ENCODE measurements at places on chromosomes 11 and 22. TPM values are rescaled to one million over a fixed set of nuclear protein-coding genes. Genes with fewer than 3 reads are reported as not detected.

- no peak for DNase-seq
Measured at GRCh38 chr11:125952559-125952958, 6.7 kb downstream of the VSIG10L2 start.

DNA sequence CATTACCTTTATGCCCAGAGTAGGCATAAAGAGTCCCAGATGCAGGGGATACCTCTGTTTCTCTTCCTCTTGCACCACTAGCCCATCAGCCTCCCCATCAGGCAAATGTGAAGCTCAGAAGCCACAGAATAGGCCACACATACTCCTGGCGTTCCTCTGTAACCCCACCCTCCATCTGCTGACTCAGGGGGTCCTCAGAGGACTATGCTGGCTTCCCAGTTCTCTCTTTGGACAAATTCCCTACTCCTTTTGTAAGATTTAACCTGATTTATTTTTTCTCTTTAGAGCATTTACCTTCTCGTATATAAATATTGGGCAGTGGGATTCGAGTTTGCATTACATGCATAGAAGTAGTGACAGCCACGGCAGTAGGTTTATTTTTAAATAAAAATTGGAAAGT lies 262.3 kb upstream of the CADM1 start:
- no peak for DNase-seq

DNA sequence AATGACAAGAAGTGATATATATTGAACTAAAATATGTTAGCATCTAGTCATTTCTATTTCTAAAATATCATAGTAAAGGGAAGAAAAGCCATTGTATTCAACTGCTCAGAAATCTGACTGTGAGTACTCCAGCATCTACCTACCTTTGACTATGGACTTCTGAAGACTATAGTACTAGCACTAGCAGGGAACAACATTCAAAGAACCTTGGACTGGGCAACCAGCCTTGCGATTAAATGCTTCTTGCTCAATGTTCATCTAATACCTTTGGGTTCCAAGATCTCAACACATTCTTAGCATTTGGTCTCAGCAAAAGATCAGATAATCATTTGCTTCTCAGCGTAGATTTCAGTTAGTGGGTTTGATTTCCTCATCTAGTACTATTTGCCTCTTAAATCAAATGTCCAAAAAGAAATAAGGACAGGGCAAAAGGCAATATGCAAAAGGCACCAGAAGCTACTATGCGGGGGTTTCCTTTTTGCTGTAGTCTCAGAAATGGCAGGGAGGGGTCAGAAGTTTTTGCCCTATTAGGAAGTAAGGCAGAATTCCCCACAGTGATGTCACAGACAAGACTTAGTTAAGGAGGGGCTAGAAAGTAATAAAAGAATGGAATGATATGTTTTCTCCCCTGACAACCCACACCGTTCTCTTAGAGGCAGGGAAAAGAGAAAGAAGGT lies 80.6 kb downstream of the GAB2 start:
- no peak for DNase-seq

DNA sequence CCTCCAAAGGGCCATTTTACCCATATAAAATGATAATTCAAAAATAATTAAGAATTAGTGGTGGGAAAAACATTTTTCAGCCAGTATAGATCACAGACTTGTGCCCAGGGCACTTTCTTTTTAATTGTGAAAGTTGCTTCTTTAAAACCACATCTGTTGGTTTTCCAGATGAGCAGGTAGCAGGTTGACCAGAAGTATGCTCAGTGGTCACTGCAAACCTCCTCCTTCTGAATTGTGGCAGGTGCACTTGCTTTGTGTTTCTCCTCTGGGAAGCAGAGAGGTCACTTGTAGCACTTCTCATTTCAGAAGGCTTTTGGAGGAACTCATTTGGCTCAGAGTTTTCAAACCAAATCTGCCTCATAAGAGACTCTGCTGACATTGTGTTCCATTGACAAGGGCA lies 24.6 kb upstream of the CWF19L2 start:
- DNase-seq, result no peak

GRCh38 chr11:118491041-118491440 lies 36.2 kb upstream of the TTC36 start:
- no peak for DNase-seq

DNA sequence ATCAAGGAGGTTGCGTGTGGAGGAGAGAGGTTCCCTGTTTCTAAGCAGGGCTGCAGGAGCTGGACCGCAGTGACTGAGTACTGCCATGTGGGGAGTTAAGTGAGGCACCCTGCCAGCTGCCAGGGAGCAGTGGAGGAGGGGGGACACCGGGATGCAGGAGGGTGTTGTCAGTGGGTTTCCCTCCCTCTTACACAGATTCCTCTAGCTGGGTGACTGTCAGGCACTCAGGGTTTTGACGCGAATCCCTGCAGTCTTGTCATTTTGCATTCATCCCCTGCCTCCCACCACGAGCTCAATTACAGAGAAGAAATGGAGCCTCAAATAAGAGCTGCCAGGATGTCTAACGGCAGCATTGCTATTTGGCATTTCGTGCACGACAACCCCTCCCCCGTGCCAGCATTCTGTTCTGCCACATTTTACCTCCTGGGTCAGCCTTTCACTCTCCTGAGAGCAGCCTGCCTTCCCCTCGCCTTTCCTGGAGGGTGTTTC lies 119.8 kb upstream of the SORL1-AS1 start:
- DNase-seq, result no peak

- DNase-seq, result no peak
Measured at GRCh38 chr22:38826801-38827200, 17.0 kb downstream of the NPTXR start.

GRCh38 chr11:115926601-115927000 lies 422.4 kb upstream of the CADM1 start:
- no peak for DNase-seq

DNA sequence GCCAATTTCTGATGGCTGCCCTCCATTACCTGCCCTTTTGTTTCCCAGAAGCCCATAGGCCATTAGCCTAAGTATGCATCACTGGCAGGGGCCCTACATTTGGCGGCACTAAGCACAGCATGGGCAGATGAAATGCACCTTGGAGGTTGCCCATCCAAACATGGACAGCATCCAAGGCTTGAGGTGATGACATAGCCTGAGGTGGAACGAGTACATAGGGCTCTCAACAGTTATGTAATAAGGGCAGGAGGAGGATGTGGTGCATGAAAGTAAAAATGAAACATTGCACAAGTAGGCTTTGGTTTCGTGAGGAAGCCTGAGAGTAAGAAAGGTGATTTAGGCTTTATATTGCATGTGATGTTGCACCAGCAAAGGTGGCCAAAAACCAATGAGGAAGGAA lies 148.1 kb downstream of the FAM76B start:
- DNase-seq, result no peak

GRCh38 chr22:37981282-37982011 lies 2.9 kb downstream of the SOX10 start:
- no peak for DNase-seq

GRCh38 chr22:30885591-30885990 lies 83.0 kb downstream of the MORC2 start:
- DNase-seq, result peak; percentile 54

DNA sequence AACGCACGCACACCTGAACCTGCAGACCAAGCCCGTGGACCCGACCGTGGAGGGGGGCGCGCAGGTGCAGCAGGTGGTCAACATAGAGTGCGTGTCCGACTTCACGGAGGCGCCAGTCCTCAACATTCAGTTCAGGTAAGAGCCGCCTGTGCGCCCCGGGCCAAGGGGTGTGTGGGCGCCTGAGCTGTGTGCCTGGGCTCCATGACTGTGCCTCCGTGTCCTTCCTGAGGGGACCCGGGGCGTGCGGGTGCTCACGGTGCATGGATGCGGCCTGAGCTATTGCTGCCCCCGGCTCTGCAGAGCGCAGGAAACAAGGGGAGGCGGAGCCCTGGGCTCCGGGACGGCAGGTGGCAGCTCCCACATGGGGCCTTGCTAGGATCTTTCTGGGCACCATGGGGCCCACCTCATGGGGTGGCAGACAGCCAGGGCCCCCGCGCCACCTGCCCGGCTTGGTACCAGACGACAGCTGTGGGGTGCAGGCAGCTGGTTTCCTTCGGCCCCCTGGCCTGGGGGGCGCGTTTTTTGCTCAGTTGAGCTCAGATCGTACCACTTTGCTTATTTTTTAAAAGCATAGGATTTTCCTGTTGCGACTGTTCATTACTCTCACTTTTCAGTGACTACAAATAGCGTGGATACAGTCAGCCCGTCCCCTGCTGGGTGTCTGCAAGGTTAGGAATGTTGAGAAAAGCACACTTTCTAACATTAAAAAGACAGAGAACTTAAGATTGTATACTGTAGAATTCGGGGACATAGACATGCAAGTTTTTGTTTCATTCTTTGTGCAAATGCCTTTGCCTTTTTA lies 28.3 kb downstream of the MUC6 start:
- DNase-seq, result no peak

- no peak for DNase-seq
Measured at GRCh38 chr22:26238596-26238995, 69.3 kb downstream of the SEZ6L start.

GRCh38 chr11:34502949-34503348 lies 10.6 kb downstream of the ELF5 start:
- DNase-seq, result no peak

GRCh38 chr11:134497586-134497985 lies 85.5 kb upstream of the B3GAT1 start:
- DNase-seq, result no peak

DNA sequence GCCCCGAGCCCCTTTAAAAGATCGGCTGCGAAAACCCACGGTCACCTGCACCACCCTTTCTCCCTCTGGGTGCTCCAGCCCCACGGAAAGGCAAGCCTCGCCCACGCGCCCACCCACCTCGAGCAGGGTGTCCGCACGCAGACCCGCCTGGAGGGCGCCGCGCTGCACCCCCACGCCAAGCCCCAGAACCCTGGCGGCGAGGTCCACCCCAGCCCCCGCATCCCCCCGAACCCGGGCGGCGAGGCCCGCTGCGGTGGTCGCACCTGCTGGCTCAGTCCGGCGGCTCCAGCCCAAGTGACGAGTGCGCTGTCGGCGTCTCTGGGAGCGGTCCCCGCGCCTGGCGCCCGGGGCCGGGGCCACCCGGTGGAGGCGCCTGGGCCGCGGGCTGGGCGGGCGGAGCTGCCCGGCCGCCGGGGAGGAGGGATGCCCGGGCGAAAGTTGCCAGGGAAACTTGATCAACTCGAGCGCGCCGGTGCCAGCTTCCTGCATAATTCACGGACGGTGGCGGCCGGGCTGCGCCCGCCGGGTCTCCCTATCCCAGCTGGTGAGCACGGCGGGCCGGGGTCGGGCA lies 1.1 kb downstream of the SHANK2 start:
- no peak for DNase-seq

DNA sequence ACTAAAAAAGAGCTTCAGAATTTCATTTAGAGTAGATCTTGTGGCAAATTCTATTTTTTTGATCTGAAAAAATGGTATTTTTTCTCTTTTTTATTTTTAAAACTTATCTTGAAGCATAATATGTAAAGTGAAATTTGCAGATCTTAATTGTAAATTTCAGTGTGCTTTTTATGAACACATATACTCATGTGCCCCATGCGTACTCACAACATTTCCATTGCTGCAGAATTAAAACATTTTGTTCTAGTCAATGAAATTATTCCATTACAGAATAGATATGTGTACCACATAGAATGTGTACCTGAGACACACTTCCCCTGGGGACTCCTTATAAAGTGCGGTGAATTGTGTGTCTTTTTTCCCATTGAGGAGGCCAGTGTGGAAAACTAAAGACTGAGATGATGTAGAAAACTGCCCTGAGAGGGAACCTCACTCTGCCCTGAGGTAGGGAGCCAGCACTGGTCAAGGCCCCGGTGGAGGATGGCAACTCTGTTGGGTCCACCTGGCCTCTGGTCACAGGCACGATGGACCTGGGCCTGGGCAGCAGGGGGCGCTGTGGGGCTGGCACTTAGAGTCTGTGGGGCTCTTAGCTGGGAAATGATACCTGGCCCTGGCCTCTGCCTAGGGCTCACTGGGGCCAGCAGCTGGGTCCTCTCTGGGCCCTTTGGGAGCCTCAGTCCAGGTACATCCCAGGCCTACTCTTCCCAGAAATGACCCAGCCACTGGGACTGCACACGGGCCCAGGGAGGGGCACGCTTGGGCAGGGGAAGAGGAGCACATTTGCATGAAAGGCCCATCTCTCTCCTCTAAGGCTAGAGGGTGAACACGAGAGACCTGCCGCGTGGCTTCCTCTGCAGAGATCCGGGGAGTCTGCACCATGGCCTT lies 77.9 kb upstream of the TOP3B start:
- peak; percentile 81 for DNase-seq

DNA sequence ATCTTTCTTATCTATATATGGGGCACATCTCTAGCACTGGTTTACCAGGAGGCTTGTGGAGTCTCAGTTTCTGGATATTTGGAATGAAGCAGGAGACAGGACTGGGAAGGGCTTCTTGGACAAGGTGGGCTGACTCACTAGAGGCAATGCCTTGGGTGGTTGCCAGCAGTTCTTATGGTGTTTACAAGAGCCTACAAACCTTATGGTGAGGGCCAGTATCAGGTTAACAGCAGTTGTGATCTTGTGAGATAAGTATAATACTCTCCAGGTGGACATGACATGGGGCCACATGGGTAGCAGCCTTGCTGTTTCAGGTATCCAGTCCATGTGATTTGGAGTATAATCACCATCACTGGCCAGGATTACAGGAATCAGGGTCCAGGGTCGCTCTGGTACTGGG lies 10.2 kb downstream of the FUT4 start:
- no peak for DNase-seq

DNA sequence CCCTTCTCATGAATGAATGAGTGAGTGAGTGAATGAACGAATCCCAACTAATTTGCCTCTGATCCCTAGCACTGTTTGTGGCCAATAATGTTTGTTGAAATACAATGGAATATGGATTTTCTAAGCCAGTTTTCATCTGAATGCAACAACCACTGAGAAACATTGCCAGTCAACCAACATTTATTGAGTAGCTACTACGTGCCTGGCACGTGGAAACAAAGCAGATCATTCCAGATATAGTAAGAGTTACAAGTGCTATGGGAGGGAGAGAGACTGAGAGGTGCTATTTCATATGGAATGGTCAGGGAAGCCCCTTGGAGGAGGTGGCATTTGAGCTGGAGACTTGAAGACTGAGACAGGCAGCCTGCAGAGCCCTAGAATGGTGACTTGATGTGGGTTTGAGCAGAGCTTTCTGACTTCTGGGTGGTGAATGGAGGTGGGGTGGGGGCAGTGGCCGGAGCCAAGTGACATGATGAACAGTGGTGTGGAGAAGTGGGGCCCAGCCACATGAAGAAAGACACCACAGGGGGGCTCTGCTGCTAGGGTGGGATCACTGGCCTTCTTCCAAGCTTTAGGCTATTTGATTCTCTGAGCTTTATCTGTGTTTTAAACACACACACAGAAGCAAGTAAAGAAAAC lies 35.1 kb upstream of the SMTN start:
- no peak for DNase-seq

The P2RY6 gene
- 2.8 TPM for total RNA-seq

The PARVG gene
- 3.1 TPM for total RNA-seq

The OR51M1 gene
- total RNA-seq, result not detected

The TCIRG1 gene
- total RNA-seq, result 30.4 TPM

The GSTT2 gene
- not detected for total RNA-seq

The TRIM49D2 gene
- not detected for total RNA-seq

Measured in Right ventricle myocardium inferior (tissue), 1 donor.